ENCODE measurements at places on chromosomes 7 and 10.
A peak's percentile ranks its signal among the peaks of the same experiment; 100 is the strongest.

GRCh38 chr10:50431133-50431532, 179.8 kb upstream of the ASAH2 start:
- DNase-seq: peak; percentile 48

GRCh38 chr10:114070710-114071109, 27.0 kb downstream of the ADRB1 start:
- DNase-seq: no peak

DNA sequence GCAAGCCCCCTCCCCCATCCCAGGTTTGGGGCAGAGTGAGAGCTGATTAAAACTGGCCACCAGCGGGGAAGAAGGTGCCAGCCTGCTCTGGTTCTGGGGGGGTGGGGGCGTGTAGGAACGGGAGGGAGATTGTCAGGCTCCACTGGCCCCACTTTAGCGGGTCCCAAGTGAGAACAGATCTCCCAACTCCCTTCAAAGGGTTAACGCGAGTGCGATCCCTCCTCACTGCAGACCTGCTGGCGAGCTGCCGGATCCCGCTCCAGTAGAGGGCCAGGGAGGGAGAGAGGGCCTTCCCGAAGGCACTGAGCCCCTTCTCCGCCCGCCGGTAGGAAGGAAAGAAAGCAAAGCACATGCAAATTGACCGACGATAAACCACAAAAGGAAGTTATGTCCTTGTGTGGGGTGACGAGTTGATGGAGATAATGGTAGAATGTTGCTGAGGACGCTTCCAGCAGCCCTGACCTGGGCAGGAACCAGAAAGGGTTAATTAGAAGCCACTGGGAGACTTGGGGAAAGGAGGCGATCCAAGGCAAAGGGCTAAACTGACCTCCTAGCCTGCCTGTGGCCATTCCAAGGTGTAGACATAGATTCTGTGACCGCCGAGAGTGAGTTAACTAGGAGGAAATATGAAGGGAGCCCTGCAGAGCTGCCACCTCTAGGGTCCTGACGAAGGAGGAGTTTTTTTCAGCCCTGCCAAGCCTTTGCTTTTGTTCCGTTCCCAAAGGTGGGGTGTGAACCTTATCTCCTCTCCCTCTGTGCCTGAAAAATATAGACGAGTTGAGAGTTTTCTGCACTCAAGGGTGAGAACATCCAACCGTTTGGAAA, 1.5 kb downstream of the NRG3 start:
- no peak for DNase-seq

GRCh38 chr10:22856444-22857074, 71.3 kb upstream of the ARMC3 start:
- DNase-seq: no peak

GRCh38 chr7:70717553-70718329, 414.2 kb upstream of the GALNT17 start:
- DNase-seq: no peak

GRCh38 chr7:20794676-20795075, 8.0 kb upstream of the SP8 start:
- DNase-seq: no peak

Measured in activated CD4-positive, alpha-beta T cell treated with anti-CD3 and anti-CD28 coated beads, Interleukin-2, amount 50 U/mL, for 16 hours (primary cell).